NCI-H2081 treated with DMSO at 0.1 percent for 48 hours (cell line): ENCODE measurements at places on chromosomes 1 and 21.

- no peak for DNase-seq
Observed at GRCh38 chr1:192053531-192053971, 104.7 kb upstream of the RGS18 start.

- DNase-seq: no peak
Observed at GRCh38 chr21:39071623-39072214, 111.5 kb downstream of the PSMG1 start.

DNA sequence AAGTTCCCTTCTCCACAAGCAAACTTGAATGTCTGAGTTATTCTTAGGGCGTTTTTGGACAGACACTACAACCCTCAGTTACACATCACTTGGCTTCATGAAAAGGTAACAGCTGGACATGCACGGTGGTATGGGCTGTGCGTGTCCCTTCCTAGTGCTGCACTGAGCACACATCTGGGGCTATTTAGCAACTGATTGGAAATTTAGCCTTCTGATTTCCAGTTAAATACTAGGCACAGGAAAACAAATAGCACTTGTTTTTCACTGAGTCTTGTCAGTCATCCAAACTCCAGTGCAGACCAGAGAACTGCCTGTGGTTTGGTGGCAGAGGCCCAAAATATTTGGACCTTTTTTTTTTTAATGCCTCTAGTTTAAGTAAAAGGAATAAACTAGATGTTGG, 134.7 kb downstream of the TGFBR3 start:
- DNase-seq: no peak

DNA sequence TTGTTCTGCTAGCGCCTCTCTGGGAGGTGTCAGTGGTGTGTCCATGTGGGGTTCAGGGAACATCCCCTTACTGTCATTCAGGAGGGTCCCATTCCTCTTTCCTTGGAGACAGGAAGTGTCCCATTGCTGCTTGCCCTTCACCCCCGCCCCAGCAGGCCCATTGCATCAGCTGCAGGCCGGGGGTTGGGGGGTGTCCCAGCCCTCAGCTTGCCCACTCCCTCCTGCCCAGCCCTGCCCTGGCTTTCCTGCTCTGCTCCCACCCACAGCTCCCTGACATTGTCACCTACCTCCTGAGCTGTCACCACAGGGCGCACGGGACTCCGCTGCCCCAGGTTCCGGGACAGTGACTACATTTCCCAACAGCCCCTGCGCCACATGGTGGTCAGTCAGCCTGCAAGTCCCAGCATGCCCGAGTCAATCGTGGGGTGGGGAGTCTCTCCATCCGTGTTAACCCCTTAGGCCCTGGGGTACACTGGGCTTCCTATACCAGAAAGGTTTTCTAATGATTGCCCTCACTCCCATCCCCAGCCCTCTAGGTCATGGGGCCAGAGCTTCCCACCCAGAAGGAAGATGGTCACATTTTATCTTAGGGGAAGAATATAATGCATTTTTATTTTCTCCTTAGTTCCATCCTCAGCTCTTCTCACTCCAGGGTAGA, at the start of gene INPP5B:
INPP5B (minus strand) TSS at position 351 of the 658 bp plus-strand sequence. CDS start 745 bp downstream, outside the sequence.
- no peak for DNase-seq

DNA sequence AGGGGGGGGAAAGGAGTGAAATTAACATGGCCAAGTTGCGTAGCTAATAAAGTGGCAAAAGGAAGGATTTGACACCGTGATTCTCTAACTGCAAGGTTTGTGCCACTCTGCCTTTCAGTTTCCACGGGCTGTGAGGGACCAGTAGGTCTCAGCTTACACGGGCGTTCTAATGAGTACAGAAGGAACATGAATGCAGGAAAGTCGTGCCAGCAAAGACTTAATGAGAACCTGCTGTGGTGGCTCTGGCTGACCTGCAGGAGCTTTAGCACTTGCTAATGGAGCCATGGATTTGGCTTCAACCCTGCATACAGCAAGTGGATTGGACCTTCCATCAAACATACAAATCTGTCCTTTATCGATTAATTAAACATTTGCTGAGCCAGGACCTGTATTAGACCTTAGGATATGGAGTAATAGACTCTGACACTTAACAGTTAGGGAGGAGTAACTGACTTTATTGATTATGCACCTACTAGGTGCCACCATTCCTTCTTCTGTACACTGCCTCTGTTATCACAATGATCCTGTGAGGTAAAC, 15.1 kb upstream of the PITHD1 start:
- no peak for DNase-seq

DNA sequence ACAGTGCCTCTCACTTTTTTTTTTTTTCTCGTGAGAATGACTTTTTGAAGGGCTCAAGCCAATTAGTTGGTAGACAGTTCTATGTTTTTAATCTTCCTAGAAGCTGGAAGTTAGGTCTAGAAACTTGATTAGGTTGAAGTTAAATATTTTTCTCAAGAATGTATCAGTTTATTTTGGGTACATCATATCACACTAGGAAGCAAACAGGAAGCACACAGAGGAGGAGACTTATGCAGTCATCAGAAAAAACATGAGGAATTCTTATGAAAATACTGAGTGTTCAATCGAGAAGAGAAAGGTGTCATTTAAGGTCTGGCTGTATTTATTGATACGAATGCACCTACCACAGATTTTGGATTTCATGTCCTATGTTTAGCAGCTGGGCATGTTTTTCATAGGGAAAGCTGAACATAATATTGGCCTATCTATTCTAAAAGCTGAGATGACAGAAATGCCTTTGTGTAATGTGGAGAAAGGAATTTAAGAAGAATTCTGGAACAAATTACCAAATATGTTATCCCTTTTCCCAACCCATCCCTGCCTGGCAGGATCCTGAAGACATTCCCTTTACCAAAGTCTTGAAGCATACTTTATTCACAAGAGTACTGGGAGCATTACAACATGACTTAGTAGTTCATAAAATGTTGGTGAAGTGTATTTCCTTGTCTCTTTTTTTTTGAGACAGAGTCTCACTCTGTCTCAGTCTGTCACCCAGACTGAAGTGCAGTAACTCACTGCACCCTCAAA, 17.5 kb upstream of the ZFP69B start:
- no peak for DNase-seq

- no peak for DNase-seq
Observed at GRCh38 chr1:30507016-30507312, 216.4 kb downstream of the MATN1 start.

GRCh38 chr1:168582688-168583336, 6.4 kb downstream of the XCL1 start:
- DNase-seq: no peak

DNA sequence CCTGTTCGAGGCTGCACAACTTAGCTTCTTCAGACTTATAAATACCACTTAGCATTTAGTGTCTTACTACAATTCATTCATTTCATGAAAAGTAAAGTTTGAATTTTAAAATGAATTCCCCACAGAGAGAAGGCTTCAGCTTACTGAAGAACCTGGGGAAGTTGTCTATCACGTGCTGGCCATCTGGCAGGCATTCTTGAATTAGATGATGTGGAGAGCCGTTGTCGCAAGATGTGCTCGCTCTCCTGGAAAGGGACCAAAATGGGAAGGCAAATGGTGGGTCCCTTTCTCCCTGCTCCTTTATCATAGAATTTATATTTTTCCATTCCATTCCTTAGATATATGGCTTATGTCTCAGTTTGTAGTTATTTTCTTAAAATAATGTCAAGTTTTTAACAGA, 90.5 kb downstream of the CD247 start:
- DNase-seq: no peak

DNA sequence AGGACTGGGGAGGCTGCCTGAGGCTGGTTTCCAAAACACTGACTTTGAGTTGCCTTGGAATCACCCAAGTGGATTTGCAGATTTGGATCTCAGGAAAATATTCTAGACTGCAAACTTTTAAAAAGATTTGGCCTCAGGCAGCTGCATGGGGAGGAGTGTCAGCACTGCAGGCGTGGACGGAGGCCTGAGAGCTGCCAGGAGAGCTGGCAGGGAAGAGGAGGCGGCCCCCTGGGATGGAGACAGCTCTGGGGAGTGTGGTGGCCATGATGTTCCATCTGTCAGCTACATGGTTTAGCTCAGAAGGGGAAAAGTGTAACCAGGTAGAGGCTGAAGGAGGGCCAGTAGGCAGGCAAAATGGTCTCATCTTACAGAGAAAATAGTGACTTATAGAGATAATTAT, 72.1 kb downstream of the VPS26C start:
- no peak for DNase-seq

DNA sequence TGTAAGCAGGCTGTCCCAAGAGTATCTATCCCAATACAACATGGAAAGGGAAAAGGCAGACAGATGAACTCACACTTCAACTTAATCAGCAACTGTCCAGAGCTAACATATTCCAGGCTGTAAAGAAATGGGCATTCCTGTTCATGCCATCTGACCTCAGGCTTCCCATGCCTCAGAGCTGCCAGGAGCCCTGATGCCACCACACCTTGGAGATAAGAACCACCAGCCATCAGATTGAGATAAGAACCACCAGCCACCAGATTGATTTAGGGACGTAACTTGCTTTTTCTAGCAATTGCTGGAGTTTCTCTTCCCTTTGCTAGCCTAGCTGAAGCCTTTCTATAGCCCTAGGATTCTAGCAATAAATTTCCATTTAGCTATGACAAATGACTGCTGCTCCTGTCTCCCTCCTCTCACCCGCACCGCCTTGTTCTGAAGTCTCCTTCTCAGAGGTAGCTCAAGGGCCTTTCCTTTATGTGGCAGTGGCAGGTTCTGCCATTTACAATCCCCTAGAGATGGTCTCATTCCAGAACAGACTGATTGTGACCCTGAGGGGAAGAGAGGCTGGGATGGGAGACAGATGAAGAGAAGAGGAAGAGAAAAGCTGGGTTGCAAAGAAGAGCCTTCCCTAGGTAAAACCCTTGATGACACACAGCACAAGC, 88.0 kb upstream of the CTTNBP2NL start:
- DNase-seq: no peak

GRCh38 chr1:183859831-183860230, 54.9 kb downstream of the RGL1 start:
- DNase-seq: no peak

GRCh38 chr1:213374369-213374768, 323.3 kb downstream of the RPS6KC1 start:
- peak; percentile 61 for DNase-seq

GRCh38 chr1:46516200-46516950, 26.7 kb downstream of the DMBX1 start:
- DNase-seq: no peak

- DNase-seq: no peak
Observed at GRCh38 chr1:77044133-77044849, 174.9 kb downstream of the PIGK start.

DNA sequence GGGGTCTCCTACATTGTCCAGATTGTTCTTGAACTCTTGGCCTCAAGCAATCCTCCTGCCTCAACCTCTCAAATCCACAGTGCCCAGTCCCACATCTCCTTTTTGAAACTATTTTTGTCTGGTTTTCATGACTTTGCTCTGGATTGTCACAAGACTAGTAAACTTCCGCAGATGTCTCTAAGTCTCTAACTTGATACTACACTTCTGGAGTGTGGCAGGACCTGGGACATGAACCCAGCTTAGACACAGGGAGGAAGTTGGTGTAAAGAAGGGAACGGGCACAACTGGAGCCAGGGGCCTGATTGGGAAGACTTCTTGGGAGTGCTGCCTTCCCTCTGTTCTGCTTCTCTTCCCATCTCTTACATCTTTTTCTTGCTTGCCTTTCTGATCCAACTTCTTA, 16.2 kb upstream of the DISC1 start:
- DNase-seq: no peak

- DNase-seq: no peak
Observed at GRCh38 chr21:45801989-45802388, 158.5 kb downstream of the PCBP3 start.

- DNase-seq: no peak
Observed at GRCh38 chr1:206447792-206448191, 22.5 kb upstream of the IKBKE start.

DNA sequence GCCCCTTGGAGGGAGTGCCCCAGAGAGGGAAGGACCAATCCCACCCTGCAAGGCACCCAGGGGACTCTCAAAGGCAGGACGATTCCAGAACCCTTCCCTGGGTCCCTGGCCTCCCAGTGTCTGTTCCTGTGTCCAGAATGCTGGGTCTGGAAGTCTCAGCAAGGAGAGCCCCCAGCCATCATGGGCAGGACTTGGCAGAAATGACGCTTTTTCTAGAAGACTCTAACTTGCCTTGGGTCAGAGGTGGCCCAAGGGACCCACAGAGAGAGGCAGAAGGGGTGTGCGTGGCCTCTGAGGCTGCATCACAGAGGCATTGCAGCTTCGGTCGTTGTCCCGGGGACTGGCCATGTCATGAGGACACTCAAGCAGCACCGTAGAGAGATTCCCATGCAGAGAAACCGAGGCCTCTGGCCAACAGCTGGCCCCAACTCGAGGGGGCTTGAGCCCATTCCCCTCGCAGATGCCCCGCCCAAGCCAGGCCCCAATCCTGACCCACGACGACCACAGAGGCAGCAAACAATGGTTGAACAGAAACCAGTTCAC, 57.8 kb downstream of the WNT9A start:
- DNase-seq: no peak

GRCh38 chr1:237959838-237960237, 69.1 kb upstream of the ZP4 start:
- no peak for DNase-seq

GRCh38 chr1:75132242-75132811, 1.9 kb upstream of the LHX8 start:
- DNase-seq: no peak

DNA sequence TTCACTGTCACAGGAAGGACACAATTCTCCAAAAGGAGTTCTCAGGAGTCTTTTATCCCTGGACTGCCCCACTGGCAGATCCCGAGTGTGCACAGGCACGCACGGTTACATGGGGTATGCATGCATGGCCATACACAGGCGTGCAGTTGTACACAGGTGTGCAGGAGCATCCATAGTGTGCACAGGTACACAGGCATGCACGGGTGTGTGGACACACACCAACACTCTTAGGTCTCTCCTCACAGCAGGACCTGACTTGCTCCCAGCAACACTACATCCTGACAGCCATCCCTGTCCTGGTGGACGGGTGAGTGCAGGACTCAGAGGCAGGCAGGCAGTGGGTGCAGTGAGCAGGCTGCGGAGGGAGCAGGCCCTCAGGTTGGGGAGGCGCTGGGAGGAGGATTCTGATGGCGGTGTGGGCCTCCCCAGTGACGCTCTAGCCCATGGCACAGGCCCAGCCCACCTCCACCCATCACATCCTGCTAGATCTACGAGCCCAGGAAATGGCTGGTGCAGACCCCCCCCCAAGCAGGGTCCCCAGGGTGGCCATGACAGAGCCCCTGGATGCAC, 28.4 kb downstream of the SLC19A1 start:
- DNase-seq: no peak

DNA sequence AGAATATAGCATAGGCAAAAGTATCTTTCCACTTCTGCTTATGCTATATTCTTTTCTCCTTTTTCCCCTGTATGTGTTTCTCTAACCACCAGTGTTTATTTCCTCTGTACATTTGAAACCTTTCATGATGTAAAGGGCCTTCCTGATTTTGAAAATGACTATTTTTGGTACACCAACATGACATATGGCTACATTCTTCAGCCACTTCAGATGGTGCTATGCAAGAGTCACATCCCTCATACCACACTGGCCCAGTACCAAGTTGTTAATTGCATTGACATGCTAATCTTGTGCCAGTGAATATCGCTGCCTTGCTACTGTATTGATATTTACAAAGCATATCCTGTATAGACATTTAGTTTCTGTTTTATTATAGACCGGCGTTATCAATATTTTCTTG, 408.7 kb downstream of the NCAM2 start:
- no peak for DNase-seq
